CD4-positive, alpha-beta T cell treated with Interleukin-15 for 4 hours (primary cell): ENCODE measurements at places on chromosomes 7 and 10.

- DNase-seq: no peak
Measured at GRCh38 chr10:112039823-112040222, 143.7 kb downstream of the GPAM start.

- no peak for DNase-seq
Measured at GRCh38 chr7:158745057-158745715, 40.6 kb upstream of the NCAPG2 start.

DNA sequence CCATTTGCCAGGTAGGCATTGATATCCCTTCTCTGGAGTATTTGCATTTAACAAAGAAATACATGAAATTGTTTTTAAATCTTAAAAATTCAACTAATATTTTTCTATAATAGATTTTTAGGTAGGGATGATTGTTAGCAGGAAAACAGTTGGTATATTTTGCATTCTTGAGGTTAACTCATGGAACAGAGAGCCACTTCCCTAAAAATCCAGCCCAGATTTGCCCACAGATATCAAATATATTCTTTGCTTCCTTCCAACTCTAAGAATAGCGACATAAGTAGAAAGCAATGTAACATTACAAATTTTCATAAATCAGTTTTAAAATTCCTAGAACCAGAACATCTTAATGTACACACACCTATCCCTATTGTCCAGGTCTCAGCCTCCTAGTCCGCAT lies 45.0 kb upstream of the ANLN start:
- DNase-seq: no peak

GRCh38 chr10:112678987-112679386 lies 232.0 kb downstream of the VTI1A start:
- no peak for DNase-seq

DNA sequence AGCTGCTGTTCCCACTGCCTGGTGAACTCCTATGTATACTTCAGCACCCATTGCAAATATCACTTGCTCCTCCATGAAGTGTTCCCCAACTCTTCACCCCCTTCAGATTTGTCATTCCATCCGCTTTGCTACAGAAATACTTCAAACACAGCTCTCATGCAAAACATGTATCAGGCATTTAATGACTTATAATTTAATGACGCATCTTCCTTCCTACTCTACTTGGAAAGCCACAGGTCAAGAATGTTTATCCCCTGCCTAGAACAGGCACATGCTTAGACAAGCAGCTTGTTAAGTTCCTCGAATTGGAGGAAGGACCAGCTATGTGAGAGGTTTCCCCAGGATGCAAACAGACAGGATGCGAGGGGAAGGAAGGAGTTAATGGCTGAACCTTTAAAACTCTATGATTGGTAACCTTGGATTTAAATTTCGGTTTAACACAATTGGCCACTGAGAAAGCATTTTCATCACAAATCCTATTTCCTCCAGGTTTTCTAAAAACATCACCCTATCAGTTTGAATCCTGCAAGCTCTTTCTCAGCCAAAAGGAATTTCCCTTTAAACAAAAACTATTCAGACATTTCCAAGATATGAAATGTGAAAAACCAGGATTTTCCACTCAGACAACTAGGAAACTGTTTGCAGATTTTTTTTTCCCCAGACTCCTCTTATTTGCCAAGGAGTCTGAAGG lies 11.5 kb downstream of the CREB3L2 start:
- DNase-seq: no peak

DNA sequence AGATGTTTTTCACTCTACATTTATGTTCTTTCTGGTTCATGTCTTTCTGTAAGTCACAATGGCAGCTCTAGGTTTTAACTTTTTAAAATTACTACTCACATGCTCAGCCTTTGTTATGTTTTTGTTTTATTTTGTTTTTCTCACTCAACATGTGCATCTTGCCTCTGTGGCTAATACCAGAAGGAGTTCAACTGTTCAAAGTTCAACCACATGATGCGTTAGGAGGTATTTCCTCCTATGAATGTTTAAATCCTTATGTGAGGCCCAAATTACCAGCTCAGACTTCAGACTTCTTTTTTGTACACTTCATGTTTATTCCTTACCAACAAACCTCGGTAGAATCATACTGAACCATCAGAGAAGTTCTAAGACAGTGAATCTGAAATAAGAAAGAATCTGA lies 151.6 kb downstream of the MALRD1 start:
- DNase-seq: no peak

- no peak for DNase-seq
Measured at GRCh38 chr7:112143582-112143981, 62.6 kb downstream of the DOCK4 start.

- DNase-seq: no peak
Measured at GRCh38 chr10:3503299-3503698, 281.7 kb downstream of the KLF6 start.

- no peak for DNase-seq
Measured at GRCh38 chr7:96303686-96304443, 18.0 kb downstream of the SLC25A13 start.

GRCh38 chr10:70480239-70480861 lies 1.8 kb downstream of the PALD1 start:
- no peak for DNase-seq

DNA sequence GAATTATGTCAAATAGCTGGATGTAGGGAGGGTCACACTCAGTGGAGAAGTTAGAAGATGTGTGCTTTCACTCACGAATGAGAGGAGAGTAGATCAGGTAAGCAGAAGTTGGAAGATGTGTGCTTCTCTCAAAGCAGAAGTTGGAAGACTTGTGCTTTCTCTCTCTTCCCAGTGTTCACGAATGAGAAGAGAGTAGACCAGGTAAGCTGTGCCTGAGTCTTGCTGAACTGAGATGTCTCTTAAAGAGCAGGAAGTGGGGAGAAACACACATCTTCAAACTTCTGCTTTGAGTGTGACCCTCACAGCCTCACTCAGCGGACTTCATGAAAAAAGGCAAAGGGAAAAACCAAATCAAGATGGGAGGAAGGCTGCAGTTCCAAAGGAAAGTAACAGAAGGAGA lies 7.0 kb upstream of the TMEM243 start:
- no peak for DNase-seq

DNA sequence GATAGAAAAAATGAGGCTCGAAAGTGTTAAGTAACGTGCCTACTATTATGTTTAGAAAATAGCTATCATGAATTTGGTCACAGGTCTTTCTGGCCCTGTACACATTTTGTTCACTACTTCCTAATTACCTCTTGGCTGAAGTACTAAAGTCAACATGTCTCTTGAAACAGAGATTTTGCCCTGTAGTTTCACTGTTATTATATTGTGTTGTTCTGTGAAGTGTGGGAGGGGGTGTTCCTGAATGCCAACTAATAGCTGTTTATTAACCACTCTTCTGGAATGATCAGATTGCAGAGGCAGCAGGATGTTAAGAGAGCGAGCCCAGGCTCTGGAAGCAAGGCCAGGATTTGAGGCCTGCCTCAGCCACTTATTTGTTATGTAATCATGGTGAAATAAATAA lies 72.1 kb downstream of the RNF133 start:
- DNase-seq: no peak

GRCh38 chr7:22809902-22810642 lies 12.6 kb downstream of the TOMM7 start:
- no peak for DNase-seq

- DNase-seq: no peak
Measured at GRCh38 chr10:127872871-127873600, 19.7 kb downstream of the CLRN3 start.

- no peak for DNase-seq
Measured at GRCh38 chr10:24681572-24682088, 42.1 kb downstream of the ARHGAP21 start.

GRCh38 chr7:135877805-135878204 lies 99.4 kb downstream of the MTPN start:
- no peak for DNase-seq

GRCh38 chr10:103818765-103819374 lies 36.5 kb downstream of the SH3PXD2A start:
- DNase-seq: no peak

DNA sequence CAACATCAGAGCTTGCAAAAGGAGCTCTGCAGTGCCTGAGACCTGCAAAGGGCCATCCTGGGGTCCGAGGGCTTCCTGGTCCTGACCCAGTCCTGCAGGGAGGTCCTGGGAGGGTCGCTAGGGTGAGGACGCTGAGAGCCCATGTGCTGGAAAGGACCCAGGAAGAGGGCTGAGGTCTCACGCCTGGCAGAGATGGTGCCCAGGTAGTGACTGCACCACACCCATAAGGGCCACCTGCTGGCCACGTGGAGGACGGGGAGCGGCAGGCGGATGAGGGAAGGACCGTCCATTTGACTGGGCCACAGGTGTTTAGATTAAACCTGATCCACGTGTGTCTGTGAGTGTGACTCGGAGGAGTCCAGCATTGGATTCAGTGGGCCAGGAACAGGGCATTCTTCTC lies 392.8 kb downstream of the DNAJB6 start:
- DNase-seq: no peak

DNA sequence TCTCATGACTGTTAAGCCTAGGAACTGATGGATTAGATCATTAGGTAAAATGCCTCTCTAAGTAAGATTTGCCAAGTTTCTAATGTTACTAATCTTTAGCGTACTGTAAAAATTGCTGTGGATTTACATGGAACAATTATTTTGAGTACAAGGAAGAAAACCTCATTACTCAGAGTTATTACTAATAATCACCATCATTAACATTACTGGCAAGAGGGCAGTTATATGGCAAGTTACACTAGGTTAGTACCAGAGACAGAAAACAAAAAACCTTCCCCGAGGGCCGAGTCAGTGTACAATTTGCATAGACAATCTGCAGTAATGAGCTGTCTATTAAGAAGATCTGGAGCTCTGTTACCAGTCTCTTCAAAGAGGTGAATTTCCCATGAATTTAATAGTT lies 775.6 kb downstream of the GATA3 start:
- DNase-seq: no peak

GRCh38 chr10:17151716-17152115 lies 22.1 kb upstream of the CUBN start:
- no peak for DNase-seq

DNA sequence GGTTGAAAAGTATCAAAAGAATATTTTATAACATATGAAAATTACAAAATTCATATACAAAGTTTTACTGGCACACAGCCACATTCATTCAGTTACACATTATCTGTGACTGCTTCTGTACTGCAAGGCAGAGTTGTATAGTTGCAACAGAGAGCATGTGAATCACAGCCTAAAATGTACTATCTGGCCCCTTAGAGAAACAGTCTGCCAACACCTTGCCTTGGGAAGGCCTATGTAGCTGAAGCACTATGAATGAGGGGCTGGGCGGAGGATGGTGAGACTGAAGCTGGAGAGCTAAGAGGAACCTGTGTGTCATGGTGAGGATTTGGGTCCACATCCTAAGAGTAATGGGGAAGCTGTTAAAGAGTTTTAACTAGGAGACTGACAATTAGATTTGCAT lies 35.7 kb downstream of the PDZD8 start:
- DNase-seq: no peak

- peak; percentile 77 for DNase-seq
Measured at GRCh38 chr7:141551094-141551781, at the start of gene AGK. Gene AGK (plus strand): TSS chr7:141551410. CDS start chr7:141555467, 4,057 bp downstream.

DNA sequence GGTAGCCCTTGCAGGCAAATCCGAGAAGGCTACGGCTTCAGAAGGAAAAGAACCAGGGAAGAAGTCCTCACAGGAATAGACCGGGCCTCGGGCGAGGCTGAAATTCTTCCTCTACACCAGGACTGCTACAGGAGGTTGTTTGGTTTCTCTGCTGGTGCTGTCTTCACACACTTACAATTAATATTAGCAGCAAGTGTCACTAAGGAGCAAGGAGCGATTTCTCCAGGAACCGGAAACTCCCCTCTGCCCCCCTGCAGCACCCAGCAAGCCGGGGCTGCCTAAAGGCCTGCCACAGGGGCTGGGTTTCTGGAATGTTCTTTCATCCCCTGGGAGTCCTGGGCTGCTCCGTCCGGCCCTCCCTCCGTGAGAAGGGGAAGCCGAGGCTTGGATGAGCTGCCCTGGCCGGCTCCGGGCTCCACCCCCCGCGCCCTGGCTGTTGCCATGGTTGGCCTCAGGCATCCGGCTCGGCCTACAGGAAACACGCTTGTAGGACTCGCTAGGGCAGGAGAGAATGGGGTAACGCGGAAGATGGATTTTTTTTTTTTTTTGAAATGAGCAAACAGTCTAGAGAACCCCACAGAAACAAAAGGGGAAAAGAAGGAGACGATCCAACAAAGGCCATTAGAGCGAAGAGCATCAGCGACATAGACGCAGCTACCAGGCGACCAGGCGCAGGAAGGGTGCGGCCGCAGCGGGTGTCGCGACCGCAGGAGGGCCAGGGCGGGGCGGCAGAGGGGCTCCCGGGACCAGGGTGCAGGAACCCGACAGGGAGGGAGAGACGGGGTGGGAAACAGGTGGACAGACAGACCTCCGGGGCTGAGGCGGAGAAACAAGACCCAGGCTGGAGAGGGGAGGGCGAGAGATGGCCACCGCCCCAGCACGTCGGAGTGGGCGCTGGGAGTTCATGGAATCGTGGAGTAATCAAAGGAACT lies 33.0 kb downstream of the EN2 start:
- peak; percentile 11 for DNase-seq

DNA sequence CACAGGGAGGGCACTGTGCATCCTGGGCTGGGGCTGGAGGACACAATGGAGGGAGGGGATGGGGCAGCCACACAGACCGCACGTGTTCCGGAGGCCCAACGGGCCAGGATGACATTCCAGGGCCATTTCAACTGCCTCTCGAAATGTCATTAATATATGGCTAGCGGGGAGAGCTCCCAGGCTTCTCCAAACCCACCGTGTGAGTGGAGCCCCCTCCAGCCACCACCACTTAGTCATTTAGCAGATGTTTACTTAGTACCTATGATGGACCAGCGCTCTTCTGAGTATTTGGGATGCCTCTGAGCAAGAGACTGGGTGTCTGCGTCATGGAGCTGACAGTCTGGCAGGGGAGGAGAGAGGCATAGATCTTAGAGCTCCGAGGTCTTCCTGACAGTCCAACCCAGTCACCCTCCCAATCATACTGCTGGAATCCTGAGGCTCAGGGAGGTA lies 107.3 kb downstream of the ZMIZ1 start:
- no peak for DNase-seq

DNA sequence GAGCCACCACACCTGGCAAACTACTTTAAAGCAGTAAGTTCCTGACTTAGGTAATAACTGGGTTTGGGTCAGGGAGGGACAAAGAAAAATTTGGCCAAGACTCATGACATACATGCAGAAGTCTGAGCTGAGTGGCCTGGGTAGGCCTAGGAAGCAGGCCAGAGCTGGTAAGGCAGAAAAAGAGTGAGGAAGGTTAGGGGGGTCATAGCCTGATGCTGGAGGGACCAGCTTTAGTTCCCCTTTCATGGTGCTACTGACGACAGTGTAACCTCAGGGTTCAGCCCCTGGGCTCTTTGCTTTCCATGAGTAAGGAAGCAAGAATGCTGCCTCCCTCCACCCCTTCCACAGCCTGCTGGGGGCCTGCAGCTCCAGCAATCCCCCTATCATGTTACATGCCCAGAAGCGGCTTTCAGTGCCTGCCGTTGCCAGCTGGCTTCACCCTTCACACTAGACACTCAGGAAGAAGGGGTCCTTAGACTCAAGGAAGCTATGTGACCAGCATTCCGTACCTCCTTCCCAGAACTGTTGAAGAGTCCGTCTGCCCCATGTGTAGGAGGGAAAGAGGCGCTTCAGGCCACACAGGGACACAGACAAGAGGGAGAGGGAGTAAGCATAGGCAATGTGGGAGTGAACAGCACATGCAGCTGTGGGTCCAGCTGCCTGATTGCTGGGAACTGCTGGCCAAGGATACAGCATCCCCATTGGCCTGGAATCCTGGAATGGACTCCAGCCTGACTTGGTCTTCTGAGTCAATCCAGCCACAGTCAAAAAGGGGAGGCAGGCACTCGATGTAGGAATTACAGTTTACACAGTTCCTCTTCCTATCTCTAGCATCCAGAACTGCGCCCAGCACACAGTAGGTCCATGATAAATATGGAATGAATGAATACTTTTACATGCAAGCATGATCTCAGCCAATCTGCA lies 4.1 kb upstream of the PLAU start:
- no peak for DNase-seq
